ENCODE measurements at places on chromosomes 6 and 20. TPM values are rescaled to one million over a fixed set of nuclear protein-coding genes. Genes with fewer than 3 reads are reported as not detected.

The LAMA5 gene
- 96.6 TPM for total RNA-seq

DNA sequence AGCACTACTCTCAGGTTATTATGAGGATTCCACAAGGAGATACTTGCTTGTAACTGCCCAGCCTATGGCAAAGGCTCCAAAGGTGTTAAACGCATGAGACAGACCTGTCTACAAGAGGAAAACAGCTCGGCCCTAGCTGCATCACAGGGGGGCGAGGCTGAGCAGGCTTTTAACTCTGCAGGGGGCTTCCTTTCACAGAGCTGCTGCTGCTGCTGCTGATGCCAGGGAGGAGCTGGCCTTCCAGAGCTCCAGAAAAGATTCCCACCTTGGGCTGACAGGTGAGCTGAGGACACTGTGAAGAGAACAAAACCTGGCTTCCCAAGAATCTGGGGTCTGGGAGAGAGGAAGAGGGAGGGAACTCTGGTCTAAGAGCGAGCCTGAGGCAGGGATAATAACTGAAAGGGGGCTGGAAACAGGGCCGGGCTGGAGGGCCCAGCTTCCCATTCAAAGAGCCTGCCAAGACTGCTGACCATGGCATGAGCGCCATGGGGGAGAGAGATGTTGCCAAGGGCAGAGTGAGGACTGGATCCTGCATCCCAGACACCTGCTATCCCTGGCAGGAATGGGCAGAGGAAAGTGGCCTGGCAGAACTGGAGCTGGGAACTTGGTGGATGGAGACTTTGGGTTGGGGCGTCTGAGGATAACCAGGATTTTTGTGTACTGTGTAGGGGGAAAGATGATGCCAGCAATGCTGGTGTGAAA lies 211.1 kb upstream of the LRFN2 start:
- DNase-seq = no peak

DNA sequence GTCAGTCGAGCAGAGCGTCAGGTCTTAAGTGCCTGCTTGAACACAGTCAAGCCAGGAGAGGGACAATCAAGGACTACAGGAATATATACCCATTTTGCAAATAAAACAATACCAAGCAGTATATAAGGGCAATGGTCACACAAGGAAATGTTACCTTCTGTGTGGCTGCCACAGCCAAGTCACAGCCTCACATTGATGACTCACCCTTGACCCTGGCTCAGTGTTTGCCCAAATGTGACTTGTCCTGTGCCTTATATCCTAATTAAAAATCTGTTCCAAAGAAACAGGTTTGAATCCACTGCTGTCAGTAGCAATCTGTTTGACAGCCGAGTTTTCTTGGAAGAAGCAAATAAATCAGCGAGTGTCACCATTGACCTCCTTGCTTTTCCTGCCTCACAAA lies 34.3 kb downstream of the C6orf89 start:
- no peak for DNase-seq

The SCRT2 gene
- total RNA-seq = not detected

- no peak for DNase-seq
Observed at GRCh38 chr20:1953621-1954020, 40.2 kb downstream of the PDYN start.

DNA sequence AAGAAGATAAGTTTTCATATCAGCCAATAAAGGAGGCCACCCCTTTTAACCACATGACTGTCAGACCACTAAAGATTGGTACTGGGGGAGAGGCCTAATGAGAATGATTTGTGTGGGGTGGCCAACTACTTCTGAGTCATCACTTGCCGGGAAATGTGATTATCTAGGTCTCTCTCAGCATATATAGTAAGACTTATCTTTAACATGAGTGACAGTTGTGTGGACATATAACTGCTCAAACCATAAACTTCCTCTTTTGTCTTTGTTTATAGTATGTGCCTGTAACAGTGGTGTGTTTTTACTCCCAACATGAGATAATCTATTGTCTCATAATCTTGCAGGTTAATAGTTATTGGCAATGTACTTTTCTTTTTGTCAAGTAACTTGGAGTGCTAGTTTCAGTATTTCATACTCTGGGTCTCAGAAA lies 312.4 kb downstream of the CDKAL1 start:
- no peak for DNase-seq

DNA sequence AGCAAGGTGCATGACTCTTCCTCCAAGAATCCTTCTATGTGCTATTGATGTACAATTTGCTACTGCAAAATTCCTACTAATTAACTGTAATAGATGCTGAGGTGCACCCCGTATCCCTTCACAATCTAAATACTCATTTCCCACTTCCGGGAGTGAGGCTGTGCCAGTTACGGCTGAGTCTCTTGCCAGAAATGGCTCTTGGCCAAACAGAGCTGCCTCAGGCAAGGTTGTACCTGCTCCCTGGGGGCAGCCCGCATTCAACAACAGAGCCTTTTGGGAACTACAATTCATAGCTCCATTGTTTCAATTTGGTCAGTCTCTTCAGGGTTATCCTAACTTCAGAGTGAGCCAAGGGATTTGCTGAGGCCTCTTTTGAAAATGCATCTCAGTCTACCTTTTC lies 789.8 kb upstream of the MAP3K7 start:
- no peak for DNase-seq

- DNase-seq = peak; percentile 79
Observed at GRCh38 chr20:17925141-17925939, 43.3 kb downstream of the SNX5 start.

The GABRR1 gene
- 0.41 TPM for total RNA-seq

DNA sequence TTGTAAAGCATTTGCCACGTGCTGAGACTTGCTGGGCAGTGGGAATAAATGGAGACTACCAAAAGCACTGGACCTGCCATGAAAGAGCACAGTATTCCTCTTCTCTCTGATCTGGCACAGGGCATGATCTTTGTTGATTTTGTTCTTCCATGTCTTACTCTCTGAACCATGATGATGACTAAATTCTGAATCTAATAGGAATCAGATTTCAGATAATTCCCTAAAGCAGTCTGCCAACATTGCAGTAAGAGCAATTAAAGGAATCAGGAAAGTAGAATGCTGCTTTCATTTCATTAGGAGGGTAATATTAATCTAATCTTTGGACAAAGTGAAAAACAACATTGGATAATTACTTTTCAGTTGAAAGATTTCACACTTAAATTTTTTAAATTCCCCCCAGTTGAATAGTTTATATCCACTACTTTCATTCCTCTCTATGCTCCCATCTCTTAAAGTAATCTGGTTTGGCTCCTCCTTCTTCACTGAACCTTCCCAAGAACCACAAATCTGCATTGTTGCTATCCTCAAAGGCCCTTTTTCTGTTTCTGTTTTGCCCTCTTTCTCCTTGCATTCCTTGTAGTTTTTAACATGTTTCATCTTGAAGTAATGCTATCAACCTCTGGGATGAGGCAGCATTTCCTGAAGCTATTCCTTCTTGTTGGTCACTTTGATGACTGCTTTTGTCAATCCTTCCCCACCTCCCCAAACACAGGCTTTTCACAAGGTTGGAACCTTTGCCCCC lies 243.2 kb upstream of the TENT5A start:
- no peak for DNase-seq

The ERVFRD-1 gene
- total RNA-seq = 0.10 TPM

DNA sequence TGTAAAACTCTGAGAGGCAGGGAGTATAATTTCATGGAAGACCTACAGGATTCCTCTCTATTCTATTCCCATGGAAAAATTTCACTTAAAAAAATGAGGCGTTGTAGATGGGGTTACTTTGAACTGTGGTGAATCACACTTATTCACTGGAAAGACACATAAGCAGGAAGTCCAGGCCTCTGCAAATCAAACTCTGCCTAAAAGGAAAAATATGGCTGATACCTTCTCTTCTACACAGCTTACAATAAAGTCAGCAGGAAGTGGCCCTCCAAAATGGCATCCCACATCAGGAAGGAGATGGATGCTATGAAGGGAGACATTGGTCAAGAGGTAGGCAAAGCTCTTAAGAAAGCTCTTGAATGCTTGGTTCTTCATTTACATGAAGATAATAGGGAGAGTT lies 115.9 kb downstream of the FYN start:
- no peak for DNase-seq

DNA sequence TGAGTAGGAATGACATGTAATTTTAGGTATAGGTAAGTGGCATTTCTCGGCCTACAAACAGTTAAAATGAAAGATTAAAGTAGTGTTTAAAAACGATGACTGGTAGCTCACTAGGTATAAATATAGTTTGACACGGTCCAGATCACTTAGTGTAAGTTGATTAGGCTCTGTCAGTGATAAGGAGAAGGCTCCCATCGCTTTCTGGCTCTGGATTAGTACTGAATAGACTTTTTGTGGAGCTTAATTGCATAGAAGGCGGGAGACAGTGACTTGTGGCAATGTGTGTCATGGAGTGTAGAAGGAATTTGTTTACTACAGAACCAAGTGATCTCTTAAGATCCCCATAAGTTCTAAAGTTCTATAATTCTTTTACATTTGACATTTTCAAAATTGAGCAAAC lies 6.7 kb downstream of the PYGB start:
- no peak for DNase-seq

DNA sequence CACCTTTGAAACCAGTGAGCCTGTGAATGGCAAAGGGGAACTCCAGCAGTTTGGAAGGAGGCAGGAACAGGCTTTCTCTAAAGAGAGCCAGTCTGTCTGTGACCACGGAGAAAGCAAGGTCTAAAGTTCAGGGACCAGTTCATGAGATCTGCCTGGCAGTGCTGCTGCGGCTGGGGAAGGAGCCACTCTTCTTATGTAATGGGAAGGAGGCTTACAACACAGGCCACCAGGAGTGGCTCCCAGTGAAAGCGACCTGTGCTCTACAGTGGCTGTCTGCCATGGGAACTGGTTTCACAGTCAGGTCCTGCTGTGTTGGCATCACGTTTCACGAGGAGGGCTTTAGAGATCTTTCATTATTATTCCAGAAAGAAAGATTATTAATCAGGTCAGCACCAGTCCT lies 291.9 kb upstream of the PRDM1 start:
- no peak for DNase-seq

- no peak for DNase-seq
Observed at GRCh38 chr6:113616701-113617274, 240.4 kb upstream of the MARCKS start.

GRCh38 chr6:133610227-133610840 lies 278.6 kb upstream of the TCF21 start:
- no peak for DNase-seq

- no peak for DNase-seq
Observed at GRCh38 chr6:112038268-112038667, 15.6 kb upstream of the CCN6 start.

The PTCRA gene
- 1.8 TPM for total RNA-seq

GRCh38 chr6:2733736-2734480 lies 16.8 kb downstream of the MYLK4 start:
- DNase-seq = peak; percentile 20

GRCh38 chr6:125183391-125183790 lies 29.8 kb downstream of the TPD52L1 start:
- no peak for DNase-seq

GRCh38 chr6:24105191-24105590 lies 20.8 kb upstream of the NRSN1 start:
- no peak for DNase-seq

DNA sequence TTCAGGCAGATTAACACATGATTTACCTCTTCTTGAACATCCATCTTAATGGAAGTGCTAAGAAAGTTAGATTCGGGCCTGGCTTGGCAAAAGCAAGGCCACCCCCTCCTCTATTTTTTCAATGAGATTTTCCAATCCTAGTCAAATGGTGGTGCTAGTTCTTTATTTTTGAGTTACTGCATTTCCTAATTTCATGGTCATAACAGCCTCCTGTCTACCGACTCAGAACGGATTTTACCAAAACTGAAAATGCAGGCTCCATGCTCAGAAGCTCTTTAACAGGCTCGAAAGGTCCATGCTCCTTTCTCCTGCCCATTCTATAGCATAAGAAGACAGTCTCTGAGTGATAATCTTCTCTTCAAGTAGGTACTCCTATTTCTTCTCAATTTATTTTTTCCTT lies 117.2 kb upstream of the ESR1 start:
- no peak for DNase-seq

DNA sequence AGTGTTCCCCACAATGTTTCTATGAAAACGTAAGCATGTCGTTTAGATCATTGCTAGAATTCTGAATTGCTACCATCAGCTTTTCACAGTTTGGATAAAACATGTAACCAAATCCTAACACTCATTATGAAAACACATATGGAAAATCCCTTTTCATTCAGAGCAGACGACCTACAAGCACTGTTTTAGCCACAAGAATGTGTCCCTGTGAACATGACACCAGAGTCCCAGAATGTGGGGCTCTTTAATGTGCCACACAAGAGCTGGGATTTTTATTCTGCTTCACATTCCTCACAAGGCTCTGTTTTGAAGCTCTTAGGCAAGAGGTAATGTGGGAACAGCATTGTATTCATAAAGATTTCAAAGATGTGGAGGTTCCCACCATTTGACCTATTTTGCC lies 141.1 kb upstream of the CITED2 start:
- DNase-seq = peak; percentile 24

GRCh38 chr6:53573299-53573698 lies 28.4 kb upstream of the GCLC start:
- no peak for DNase-seq

The MCCD1 gene
- not detected for total RNA-seq

DNA sequence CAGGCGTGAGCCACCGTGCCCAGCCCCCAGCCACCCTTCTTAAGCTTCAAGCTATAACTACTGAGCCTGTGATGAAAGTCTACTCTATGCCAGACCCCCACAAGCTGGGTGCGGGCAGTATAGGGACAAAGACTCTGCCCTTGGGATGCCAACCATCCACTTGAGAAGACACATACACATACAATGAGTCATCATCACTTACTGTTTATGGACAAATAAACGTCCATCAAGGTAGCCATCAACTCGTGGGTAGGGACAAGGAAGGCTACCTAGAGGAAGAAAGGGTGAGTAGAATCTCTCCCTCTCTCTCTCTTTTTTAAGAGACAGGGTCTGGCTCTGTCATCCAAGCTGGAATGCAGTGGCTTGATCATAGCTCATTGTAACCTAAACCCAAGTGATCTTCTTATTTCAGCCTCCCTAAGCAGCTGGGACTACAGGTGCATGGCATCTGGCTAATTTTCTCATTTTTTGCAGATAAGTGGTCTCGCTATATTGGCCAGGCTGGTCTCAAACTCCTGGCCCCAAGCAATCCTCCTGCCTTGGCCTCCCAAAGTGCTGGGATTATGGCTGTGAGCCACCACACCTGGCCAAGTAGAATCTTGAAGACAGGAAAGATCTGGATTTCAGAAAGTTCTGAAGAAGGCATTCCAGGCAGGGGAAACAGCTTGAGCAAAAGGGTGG lies 2.6 kb upstream of the TP53INP2 start:
- no peak for DNase-seq
